ENCODE measurements at places on chromosomes 6 and 20.

DNA sequence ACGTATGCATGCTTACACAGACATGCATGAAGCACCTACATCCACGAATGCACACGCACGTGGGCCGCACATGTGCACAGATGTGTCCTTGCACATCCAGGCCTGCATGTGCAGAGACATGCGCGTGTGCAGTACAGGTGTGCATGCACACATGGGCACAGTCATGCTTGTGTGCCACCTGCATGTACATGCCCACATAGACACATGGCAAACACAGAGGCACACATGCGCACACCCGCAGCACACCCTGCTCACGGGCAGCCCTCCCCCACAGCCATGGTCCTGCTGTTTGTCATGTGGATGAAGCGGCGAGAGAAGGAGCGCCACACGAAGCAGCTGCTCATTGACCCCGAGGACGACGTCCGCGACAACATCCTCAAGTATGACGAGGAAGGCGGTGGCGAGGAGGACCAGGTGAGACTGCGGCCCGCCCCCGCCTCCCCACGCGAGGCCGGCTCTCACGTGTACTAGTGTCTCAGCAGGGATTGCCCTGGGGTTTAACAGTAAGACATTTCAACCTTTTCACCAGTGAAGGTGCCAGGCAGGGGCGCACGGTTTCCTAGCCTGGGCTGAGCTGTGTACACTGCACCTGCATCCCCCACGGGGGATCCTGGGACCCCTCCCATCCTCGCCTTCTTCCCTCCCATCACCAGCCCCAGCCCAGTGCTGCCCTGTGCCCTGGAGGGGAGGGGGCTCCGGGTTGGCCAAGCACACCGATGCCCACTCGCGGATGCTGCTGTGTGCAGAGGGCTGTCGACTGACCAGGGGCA lies 132.8 kb downstream of the TAF4 start:
- no peak for DNase-seq

DNA sequence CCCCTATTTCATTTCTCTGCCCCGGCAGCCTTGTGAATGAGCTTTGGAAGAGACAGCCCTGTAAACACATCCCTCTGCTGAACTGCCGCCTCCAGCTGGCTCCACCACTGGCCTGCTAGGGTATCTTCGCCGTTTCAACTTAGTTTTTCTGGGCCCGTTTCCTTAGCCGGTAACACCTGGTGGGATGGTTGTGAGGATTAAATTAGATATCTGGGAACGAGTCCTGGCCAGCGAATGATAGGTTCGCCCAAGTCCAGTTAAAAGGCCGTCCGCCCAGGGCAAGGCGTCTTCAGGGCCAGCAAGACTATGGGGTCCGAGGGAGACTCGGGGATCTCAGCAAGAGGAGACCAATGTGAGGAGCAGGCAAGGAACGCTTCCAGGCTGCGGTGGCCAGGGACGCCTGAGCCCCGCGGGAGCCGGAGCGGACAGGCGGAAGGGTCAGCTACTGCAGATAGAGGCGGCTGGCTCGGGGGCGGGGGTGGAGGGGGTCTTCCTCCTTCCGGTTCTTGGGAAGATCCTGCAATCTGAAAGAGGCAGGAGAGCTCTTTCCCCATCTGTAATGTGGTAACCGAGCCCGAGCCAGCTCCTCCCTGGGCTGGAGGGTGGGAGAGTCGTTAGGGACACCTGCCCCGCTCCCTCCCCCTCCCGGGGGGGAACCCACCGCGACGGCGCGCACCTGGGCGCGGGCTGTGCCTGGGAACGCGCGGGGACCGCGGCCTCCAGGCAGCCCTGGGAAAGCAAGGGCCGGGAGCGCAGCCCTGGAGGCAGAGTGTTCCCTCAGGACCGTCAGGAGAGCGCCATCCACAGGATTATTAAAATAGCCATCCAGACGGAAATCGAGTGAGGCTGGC lies 4.5 kb upstream of the PTCRA start:
- no peak for DNase-seq

DNA sequence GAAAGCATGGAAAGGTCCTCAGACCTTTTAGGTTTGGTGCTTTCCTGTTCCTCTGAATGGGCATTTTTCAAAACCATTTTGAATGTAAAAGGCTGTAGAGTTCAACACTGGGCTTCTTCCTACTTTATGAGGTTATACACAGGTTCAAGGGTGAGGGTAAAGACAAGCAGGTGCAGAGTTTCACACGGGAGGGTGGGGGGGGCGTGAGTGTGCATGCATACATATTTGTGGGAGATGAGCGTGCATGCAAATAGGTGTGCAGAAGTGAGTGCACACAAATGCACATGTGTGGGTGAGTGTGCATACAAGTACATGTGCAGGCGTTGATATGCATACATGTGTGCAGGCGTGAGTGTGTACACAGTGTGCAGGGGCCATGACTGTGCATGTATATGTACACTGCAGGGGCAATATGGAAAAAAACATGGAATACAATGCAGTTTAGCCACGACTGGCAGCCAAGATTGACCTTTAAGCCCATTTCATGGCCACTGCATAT lies 183.1 kb downstream of the GMPR start:
- DNase-seq, result no peak

DNA sequence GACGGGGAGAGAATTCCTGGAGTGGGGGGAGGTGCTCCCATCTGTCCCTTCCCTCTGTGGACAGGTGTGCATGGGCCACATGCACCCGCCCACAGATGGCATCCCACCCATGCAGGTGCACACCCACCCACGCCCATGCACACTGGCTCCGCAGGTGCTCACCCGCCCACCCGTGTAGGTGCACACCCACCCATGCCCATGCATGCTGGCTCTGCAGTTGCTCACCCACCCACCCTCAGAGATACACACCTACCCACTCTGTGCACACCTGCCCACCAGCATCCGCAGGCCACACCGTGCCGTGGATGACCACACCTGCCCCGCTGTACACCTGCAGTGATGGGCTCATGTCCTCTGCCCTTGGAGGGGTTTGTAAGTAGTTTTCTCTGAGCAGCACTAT lies 132.0 kb downstream of the PHACTR3 start:
- DNase-seq, result no peak

GRCh38 chr20:32518593-32519380 lies 66.3 kb downstream of the NOL4L start:
- DNase-seq, result no peak

GRCh38 chr20:10563935-10564492 lies 109.8 kb downstream of the JAG1 start:
- no peak for DNase-seq

DNA sequence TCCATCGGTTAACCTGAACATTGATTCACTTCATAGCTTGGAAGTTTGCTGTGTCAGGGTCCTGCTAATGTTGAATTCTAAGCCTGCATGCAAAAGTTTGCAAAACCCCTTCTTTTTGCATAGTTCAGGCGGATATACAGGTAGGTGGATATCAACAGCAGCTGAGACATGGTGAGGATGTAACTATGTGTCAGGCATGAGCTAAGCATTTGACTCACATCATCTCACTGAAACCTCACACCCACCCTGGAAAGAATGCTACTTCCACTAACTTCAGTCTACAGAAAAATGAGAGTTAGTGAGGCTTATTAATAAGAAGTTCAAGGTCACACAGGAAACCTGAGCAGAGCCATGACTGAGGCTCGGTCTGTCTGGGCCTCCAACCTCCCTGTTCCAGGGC lies 276.9 kb downstream of the BMP7 start:
- no peak for DNase-seq

DNA sequence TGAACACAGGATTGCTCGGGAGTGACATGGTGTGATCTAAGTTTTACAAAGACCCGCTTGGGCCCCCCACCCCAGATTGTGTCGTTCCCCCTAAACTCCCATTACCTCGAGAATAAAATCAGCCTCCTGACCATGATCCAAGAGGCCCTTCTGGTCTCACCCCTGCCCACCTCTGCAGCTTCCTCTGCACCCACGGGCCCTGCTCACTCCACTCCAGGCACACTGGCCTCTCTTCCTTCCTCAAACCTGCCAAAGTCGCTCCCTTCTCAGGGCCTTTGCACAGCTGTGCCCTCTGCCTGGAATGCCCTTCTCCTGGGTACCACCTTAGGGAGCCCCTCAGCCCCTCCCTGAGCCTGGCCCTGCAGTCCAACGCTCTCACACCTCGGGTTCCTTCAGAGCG lies 17.9 kb downstream of the TGM2 start:
- DNase-seq, result no peak

DNA sequence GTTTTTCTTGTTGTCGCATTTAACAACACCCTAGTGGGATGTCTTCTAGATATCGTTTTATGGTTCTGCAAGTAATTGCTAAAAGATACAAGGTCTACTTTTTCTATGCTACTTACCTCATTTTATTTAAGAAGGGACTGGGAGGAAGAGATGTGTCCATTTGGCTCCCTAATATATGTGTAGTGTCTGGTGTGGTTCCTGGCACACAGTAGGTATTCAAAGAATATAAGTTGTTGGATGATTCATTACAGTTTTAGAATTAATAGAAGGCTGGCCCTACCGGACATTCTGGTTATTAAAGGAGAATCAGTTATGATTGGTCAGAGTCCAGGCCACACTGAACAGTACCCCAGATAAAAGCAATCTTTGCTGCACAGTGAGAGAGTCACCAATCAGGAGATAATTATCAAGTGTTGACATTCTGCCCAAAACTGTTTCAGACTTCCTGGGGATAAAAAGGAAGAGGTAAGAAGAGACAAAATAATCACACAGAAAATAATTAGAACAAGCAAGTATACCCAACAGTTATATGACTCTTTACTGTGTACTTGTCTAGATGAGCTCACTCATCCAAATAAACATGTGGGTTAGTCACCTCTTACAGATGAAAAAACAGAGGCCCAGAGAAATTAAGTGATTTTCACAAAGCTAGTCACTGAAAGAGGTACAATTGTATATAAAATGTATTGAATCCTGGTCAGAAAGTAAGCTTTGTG lies 7.0 kb downstream of the TMEM244 start:
- no peak for DNase-seq

DNA sequence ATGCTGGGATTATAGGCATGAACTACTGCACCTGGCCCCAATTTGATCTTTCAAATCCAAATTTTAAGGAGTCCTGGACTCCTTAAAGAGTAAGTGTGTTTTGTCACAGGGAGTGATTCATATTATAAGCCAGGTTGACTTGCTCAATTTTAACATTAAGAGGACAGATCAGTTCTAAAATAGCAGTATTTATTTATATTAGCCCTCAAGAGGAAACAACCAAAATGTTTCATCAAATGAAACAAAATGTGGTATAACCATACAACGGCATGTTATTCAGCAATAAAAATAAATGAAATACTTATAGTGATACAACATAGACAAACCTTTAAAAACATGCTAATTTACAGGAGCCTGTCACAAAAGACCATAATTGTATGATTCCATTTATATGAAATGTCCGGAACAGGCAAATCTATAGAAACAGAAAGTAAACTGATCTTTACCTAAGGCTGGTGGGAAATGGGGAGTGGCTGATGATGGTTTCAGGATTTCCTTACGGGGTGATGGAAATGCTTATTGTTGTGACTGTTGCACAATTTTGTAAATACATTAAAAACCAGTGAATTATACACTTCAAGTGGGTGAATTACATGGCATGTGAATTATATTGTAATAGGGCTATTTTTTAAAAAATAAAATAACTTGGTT lies 637.4 kb downstream of the MMUT start:
- DNase-seq, result no peak

DNA sequence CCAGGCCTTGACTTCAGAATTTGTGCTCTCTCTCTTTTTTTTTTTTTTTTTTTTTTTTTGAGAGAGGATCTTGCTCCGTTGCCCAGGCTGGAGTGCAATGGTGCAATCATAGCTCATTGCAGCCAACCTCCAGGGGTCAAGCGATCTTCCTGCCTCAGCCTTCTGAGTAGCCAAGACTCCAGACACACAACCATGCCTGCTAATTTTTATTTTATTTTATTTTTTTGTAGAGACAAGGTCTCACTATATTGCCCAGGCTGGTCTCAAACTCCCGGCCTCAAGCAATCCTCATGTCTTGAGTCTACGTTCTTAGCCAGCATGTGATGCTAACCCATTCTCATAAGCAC lies 19.4 kb downstream of the TGM2 start:
- DNase-seq, result no peak

- peak; percentile 42 for DNase-seq
Observed at GRCh38 chr6:16472349-16473069, 234.1 kb downstream of the GMPR start.

DNA sequence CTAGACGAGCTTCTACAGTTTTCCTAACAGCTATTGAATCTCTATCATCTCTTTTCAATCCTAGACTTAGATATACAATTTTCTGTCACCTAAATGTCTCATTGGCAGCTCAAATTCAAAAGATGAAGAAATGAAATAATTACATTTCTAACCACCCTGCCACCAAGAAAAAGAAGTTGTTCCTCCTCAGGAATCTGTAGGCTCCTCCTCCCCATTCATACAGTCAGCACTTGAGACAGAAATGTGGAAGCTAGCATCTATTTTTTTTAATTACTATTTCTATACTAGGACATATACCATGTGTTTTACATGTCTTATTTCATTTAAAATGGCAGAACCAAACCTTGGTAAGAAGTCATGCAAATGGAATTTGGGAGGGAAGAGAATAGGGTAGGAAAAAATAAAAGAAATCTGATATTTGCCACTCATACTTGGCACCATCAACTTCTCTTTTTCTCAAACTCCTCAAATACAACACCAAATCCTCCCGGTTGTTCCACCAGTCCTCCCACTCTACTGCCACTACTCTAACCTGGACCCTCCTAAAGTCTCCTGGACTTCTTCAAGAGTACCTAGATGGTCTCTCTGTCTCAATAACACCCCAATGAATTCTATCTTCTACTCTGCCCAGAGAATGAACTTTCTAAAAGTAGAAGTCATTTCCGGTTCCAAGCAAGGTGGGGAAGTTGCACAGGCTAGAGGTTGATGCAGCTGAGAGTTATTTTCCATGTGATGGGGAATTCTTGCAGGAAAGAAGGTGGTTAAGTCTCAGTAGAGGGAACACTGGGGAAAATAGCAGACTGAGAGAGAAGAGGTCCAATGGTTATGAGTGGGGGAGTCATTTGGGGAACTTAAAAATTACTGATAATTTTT lies 54.1 kb downstream of the ATXN1 start:
- no peak for DNase-seq

DNA sequence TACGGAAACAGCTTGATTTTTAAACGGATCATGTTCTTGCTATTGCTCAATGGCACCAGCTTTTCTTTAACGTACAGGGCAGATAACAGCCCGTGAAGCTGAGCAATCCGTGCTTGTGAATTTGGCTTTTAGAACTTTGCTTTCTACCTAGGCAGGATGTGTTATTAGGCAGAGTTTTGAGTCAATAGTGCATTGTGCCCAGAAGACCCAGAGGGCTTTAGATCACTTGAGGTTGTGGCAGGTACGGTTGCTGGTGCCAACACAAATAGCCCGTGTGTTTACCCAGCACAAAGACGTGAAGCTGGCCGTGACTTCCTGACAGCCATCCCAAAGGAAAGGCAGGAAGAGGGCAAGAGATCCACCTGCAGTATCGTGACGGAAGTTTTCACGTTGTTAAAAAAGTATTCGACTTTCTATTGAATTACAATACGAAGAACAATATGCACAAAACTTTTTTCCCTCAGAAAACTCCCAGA lies 117.4 kb upstream of the FRMD1 start:
- no peak for DNase-seq
